ENCODE measurements at places on chromosomes 5 and 9. TPM values are rescaled to one million over a fixed set of nuclear protein-coding genes. Genes with fewer than 3 reads are reported as not detected.

- H3K27ac ChIP-seq, result no peak overlapping the region
- no peaks in the 10 kb centered on the region for H3K4me1 ChIP-seq
- no peaks in the 10 kb centered on the region for H3K27me3 ChIP-seq
- DNase-seq, result no peak
Measured at GRCh38 chr9:68859347-68859746, 154.3 kb downstream of the PIP5K1B start.

DNA sequence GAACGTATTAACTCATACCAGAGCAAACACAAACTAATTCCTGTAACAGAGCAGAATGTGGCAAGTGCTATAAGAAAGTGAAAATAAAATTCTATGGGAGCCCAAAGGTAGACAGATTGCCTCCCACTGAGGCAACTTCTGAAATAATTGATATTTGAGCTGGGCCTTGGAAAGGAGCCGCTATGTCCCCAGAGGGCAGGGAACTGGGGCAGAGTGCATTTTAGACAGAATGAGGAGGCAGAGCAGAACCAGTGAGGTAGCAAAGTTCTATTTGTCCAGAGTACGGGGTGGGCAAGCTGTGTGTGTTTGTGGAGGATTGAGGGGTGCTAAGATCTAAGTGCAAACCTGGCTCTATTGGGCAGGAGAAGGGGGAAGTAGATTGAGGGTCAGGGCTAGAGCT is 19.8 kb downstream of the CDO1 start:
- H3K4me1 ChIP-seq, result no peaks in the 10 kb centered on the region
- H3K27me3 ChIP-seq, result no peaks in the 10 kb centered on the region
- DNase-seq, result no peak
- no peaks in the 10 kb centered on the region for H3K36me3 ChIP-seq

The RGS3 gene
- total RNA-seq, result 71.4 TPM

DNA sequence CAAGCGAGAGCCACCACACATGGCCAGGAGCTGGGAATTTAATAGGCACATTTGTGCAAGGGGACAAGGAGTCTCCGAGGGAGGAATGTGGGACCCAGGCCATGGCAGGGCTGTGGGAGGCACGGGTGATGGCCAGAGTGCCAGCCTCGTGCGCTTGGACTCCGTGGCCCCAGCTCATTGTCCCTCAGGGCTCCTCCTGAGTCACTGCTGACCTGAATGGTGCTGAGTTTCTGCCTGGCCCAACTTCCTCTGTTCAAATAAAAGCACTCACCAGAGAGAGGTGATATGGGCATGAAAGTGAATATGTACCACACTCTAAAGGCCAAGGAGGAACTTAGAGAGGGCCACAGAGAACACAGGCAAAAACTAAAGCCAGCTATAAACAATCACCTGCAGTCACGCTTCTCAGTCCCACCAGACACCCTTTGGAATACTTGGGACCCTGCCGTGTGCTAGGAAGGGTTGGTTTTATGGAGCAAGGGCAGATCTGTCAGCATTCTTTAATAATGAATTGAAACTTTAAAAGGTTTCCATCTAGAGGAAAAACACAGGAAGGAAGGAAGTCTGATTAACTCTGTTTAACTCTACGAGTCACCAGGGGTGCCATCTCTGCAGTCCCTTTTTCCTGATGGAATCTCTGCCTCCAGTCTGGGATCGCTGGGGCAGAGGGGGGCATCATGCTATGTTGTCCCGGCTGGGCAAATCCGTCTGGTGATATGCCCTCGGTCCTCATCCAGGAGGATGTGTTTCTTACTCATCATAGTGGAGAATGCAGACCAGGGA is 25.1 kb upstream of the UBE2QL1 start:
- no peaks in the 10 kb centered on the region for H3K4me1 ChIP-seq
- no peak overlapping the region for H3K4me3 ChIP-seq
- peaks cover 3% of the 10 kb centered on the region for H3K27me3 ChIP-seq
- no peak overlapping the region for H3K27ac ChIP-seq
- no peak for DNase-seq
- no peaks in the 10 kb centered on the region for H3K36me3 ChIP-seq

GRCh38 chr9:136762221-136762691 is 2.1 kb downstream of the LCN15 start:
- no peak overlapping the region for H3K4me3 ChIP-seq
- DNase-seq, result no peak
- no peak overlapping the region for H3K27ac ChIP-seq
- H3K36me3 ChIP-seq, result no peaks in the 10 kb centered on the region

The PCDHGB7 gene
- 3.6 TPM for total RNA-seq

DNA sequence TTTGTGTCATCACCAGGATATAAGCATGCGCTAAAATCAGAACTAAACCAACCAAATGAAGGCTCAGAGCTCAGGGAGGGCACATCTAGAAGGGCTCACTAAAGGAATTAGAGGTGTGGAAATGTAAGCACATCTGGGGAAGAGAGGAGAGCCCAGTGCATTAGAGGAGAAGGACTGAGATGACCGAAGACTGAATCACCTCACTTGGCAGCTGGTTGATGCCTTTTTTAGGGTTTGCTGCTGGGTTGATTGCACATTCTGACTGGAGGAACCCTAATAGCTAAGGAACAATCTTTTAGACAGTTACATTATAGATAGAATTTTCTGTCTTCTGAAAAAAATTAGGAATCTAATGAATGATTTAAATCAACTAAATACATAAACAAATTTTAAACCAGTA is 8.2 kb upstream of the IFNA21 start:
- H3K4me3 ChIP-seq, result no peak overlapping the region
- H3K4me1 ChIP-seq, result no peaks in the 10 kb centered on the region
- no peak for DNase-seq
- H3K27ac ChIP-seq, result no peak overlapping the region
- H3K36me3 ChIP-seq, result no peaks in the 10 kb centered on the region

The C5orf58 gene
- not detected for total RNA-seq

The SPATA24 gene
- not detected for total RNA-seq

- no peak overlapping the region for H3K27ac ChIP-seq
- H3K4me1 ChIP-seq, result peaks cover 12% of the 10 kb centered on the region
- no peaks in the 10 kb centered on the region for H3K27me3 ChIP-seq
- DNase-seq, result peak; percentile 79
Measured at GRCh38 chr5:54651482-54652076, 134.0 kb downstream of the SNX18 start.

DNA sequence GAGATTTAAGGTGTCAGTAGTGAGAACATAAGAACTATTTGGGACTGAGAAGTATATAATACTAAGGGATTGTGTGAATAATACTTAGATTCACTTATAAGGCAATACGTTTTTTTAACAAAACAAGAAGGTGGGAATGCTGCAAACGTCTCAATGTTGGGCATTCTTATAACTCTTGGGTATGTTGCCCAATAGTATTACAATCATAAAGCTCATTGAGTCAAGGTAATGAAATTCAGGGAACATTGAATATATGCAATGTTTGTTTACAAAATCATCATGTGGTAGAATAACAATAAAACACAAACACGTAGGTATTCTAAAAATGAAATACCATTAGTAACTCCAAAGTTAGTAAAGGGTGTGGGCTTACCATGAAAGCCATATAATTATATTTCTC is 400.7 kb downstream of the KIAA0825 start:
- no peak overlapping the region for H3K27ac ChIP-seq
- no peaks in the 10 kb centered on the region for H3K36me3 ChIP-seq
- no peaks in the 10 kb centered on the region for H3K27me3 ChIP-seq
- no peak overlapping the region for H3K4me3 ChIP-seq

DNA sequence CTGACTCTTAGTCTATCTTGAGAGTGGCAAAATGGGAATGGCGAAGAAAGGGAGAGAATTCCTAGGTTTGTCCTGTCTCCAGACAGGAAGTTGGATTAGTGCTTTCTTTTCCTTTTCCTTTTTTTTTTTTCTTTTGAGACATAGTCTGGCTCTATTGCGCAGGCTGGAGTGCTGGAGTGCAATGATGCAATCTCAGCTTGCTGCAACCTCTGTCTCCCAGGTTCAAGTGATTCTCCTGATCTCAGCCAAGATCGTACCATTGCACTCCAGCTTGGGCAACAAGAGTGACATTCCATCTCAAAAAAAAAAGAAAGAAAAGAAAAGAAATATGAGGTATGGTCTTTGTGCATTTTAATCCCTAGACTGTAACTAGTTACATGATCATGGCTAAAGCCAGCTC is 12.6 kb upstream of the KIF27 start:
- H3K4me3 ChIP-seq, result no peak overlapping the region

DNA sequence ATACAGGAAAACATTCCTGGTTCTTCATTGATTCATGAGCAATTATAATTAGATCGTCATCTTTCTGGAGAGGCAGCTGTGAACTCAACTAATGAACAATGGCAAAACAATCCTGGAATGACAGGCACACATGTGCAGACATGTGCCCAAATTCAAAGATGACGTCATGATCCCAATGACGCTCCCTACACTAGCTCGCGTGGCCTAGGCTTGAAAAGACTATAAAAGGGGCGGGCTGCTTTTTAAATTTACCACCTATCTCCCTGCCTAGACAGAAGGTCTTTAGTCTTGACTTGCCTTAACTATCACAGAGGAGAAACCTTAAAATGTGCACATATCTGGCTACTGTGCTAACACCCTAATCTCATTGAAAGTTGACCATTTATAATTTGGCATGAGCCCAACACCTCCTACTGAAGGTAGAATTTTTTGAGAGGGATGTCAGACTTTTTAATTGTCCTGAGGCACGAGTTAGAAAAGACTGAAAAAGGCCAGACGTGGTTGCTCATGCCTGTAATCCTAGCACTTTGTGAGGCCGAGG is 88.2 kb downstream of the PRRT1B start:
- H3K27ac ChIP-seq, result no peak overlapping the region
- peaks cover 25% of the 10 kb centered on the region for H3K36me3 ChIP-seq
- peaks cover 13% of the 10 kb centered on the region for H3K4me1 ChIP-seq

DNA sequence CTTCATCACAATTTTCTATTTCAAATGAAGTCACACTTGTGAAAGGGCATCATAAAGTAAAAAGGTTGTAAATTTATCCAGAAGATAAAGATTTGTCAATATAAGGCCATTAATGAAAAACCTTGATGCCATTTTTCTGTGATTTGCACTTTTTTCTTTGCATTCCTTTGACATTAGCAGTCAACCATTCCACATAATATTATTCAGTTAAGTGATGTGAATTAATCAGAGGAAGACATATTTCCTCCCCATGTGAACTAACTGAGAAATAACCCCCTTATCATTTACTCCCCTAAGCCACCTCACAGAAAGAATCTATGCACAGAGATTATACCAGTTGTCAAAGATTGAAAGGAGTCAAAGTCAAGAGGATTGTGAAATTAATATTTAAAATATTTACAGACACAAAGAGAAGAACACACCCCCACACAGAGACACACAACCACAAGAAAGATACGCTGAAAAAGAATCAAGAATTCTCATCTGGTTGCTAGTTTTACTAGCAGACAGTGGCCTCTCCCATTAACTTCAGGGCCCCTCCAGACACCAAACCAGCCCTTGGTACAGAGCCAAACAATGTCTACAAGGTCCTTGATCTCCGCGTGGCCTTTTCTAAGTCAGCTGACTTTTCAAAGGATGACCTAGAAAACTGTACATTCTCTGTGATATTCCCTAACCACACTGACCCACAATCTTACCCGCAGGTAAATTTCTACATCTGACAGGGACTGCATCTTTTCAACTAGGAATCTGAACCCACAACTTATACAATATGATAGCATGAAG is 29.5 kb downstream of the GNAQ start:
- H3K36me3 ChIP-seq, result no peaks in the 10 kb centered on the region
- no peak overlapping the region for H3K27ac ChIP-seq
- H3K4me3 ChIP-seq, result no peak overlapping the region

The RNF130 gene
- total RNA-seq, result 82.3 TPM

- no peaks in the 10 kb centered on the region for H3K27me3 ChIP-seq
- H3K4me3 ChIP-seq, result no peak overlapping the region
- H3K27ac ChIP-seq, result no peak overlapping the region
- DNase-seq, result no peak
- H3K36me3 ChIP-seq, result no peaks in the 10 kb centered on the region
Measured at GRCh38 chr5:136129445-136129844, 3.2 kb upstream of the SMAD5 start.

GRCh38 chr5:77449277-77449676 is 42.8 kb downstream of the WDR41 start:
- no peaks in the 10 kb centered on the region for H3K4me1 ChIP-seq
- H3K4me3 ChIP-seq, result no peak overlapping the region
- no peaks in the 10 kb centered on the region for H3K27me3 ChIP-seq
- no peak overlapping the region for H3K27ac ChIP-seq
- DNase-seq, result peak; percentile 8

The PHF24 gene
- total RNA-seq, result not detected

- no peak overlapping the region for H3K27ac ChIP-seq
- H3K27me3 ChIP-seq, result no peaks in the 10 kb centered on the region
- H3K36me3 ChIP-seq, result peaks cover 44% of the 10 kb centered on the region
- H3K4me3 ChIP-seq, result no peak overlapping the region
- no peak for DNase-seq
Measured at GRCh38 chr9:101414839-101415238, 16.2 kb downstream of the ZNF189 start.

- no peak overlapping the region for H3K4me3 ChIP-seq
- H3K36me3 ChIP-seq, result no peaks in the 10 kb centered on the region
- H3K4me1 ChIP-seq, result no peaks in the 10 kb centered on the region
- no peaks in the 10 kb centered on the region for H3K27me3 ChIP-seq
- peak; percentile 33 for DNase-seq
Measured at GRCh38 chr9:119289740-119290433, 79.3 kb downstream of the BRINP1 start.

GRCh38 chr5:175822225-175822624 is 49.2 kb upstream of the CPLX2 start:
- no peaks in the 10 kb centered on the region for H3K27me3 ChIP-seq
- H3K27ac ChIP-seq, result no peak overlapping the region

DNA sequence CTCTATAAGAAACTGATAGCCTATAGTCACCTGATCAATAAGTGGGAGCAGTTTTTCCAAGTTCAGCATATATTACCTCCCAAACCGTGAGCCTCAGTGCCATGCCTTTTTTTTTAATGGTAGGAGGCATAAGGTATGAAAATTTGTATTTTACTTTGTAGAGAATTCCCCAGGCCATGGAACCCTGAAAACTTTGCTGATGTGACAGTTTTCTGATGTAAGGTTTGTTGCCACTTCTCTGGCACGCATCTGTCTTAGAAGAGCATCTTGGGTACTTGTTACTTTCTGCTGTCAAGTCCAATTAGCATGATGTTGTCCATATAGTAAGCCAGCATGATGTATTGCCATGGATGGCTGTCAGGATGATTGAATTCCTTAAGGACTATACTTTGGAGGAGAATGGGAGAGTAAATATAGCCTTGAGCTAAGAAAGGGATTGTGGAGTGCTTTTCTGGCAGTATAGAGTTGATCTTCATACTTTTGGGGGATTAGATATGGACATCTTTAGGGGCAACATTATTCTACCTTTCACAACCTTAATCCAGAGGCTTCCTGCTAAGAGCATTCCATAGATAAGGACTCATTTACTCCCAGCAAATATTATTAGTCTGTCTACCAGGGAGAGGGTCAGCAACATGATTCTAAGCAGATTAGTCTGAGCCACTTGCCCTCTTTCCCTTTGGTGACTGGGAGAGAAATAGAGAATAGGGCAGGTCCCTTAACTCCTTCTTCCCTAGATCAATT is 389.6 kb downstream of the YTHDC2 start:
- no peaks in the 10 kb centered on the region for H3K36me3 ChIP-seq
- H3K27me3 ChIP-seq, result no peaks in the 10 kb centered on the region
- no peaks in the 10 kb centered on the region for H3K4me1 ChIP-seq
- H3K27ac ChIP-seq, result no peak overlapping the region
- DNase-seq, result no peak

GRCh38 chr5:92908952-92909601 is 671.9 kb downstream of the NR2F1-AS1 start:
- no peak overlapping the region for H3K4me3 ChIP-seq
- H3K27ac ChIP-seq, result no peak overlapping the region
- H3K36me3 ChIP-seq, result no peaks in the 10 kb centered on the region
- no peaks in the 10 kb centered on the region for H3K4me1 ChIP-seq

The GRAMD2B gene
- 67.1 TPM for total RNA-seq

- peaks cover 64% of the 10 kb centered on the region for H3K27me3 ChIP-seq
- peak overlapping the region; percentile 20 for H3K4me3 ChIP-seq
- DNase-seq, result no peak
- H3K4me1 ChIP-seq, result no peaks in the 10 kb centered on the region
- no peak overlapping the region for H3K27ac ChIP-seq
Measured at GRCh38 chr5:141431286-141431685, 979 bp downstream of the PCDHGA12 start.

The SLC6A3 gene
- total RNA-seq, result not detected

Data from stomach (tissue), 19 donors.